ENCODE measurements at places on chromosomes 2 and 18. TPM values are rescaled to one million over a fixed set of nuclear protein-coding genes. Genes with fewer than 3 reads are reported as not detected.

DNA sequence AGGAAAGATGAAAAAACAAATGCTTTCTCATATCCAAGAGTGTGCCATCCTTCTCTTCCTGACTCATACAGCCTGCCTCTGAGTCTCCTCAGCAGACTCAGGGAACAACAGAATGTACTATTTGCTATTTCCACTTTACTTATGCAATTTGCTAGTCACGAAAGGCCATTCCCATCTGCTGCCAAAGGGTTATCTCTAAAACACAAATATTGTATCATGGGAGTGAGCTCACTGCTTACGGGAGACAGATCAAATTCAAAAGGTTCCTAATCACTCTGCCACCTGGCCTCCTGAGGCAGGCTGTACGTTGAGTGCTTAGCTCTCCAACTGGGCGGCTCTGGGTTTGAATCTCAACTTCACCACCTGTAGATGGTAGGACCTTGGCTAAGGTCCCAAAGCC, 92.0 kb downstream of the GAREM1 start:
- H3K27me3 ChIP-seq, result peaks cover 12% of the 10 kb centered on the region
- no peak for DNase-seq
- H3K4me3 ChIP-seq, result no peak overlapping the region
- H3K27ac ChIP-seq, result no peak overlapping the region

DNA sequence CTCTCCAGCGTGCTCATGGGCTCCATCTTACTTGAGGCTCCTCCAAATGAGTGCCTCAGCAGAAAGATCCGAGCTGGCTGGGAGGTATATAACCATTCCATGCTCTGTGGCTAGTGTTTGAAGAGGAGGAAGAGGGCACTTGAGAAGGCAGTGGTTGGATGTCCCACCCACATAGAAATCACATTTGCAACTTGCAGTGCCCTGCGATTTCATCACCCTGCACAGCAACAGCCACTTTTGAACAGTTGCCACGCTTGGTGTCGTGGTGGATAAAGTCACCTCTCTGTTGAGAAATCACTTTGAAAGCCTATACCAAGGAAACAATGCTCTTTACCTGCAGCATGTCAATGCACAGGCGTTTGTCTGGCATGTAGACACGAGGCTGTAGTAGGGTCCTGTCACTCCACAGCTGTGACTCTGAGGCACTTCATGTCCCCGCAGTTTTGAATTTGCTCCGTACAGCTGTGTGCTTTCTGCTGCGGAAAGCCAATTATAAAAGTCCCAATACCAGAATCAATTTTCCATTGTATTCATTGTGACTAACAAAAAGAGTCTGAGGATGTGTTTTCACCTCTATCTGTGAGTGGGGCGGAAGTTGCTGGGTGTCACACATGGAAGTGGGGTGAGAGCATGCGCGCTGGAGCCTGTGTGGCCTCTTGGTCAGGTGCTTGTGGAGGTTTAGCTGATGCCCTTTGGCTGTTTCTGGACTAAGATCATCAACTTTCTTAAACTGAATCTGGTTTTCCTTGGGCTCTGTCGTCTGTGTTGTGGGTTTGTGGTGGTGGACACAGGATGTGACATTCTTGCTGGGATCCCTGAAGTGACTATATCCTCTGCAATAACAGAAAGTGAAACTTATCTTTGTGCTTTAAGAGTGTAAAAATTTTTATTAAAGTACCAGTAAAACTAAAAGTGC, 2.8 kb downstream of the CNDP2 start:
- peak overlapping the region; percentile 100 for H3K27ac ChIP-seq
- H3K4me3 ChIP-seq, result peak overlapping the region; percentile 82
- peaks cover 39% of the 10 kb centered on the region for H3K36me3 ChIP-seq
- no peaks in the 10 kb centered on the region for H3K27me3 ChIP-seq
- peaks cover 45% of the 10 kb centered on the region for H3K4me1 ChIP-seq

- H3K4me3 ChIP-seq, result no peak overlapping the region
- H3K27me3 ChIP-seq, result no peaks in the 10 kb centered on the region
- H3K4me1 ChIP-seq, result peaks cover 25% of the 10 kb centered on the region
- no peak overlapping the region for H3K27ac ChIP-seq
- peaks cover 4% of the 10 kb centered on the region for H3K36me3 ChIP-seq
These were observed 51.5 kb upstream of the RNU4ATAC start for GRCh38 chr2:121478996-121479745.

DNA sequence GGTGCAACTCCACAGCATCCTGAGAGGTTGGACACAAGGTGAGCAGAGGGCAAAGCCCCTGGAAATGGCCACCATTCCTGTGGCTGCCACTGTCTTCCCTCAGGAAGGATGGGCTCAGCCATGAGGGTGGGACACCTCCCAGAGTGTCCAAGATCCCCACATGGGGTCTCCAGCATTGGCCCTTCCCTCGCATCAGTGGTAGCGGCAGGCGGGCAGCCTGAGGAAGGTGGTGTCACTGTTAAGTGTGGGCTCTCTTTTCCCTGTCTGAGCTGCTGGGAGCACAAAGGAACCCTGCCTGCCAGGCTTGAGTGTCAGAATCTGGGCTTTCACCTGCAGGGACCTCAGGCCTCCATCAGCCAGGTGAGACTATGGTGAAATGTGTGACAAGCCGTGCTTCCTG, 47.6 kb downstream of the SP110 start:
- H3K27me3 ChIP-seq, result no peaks in the 10 kb centered on the region
- peaks cover 61% of the 10 kb centered on the region for H3K36me3 ChIP-seq
- DNase-seq, result no peak
- peaks cover 10% of the 10 kb centered on the region for H3K4me1 ChIP-seq
- H3K27ac ChIP-seq, result no peak overlapping the region

DNA sequence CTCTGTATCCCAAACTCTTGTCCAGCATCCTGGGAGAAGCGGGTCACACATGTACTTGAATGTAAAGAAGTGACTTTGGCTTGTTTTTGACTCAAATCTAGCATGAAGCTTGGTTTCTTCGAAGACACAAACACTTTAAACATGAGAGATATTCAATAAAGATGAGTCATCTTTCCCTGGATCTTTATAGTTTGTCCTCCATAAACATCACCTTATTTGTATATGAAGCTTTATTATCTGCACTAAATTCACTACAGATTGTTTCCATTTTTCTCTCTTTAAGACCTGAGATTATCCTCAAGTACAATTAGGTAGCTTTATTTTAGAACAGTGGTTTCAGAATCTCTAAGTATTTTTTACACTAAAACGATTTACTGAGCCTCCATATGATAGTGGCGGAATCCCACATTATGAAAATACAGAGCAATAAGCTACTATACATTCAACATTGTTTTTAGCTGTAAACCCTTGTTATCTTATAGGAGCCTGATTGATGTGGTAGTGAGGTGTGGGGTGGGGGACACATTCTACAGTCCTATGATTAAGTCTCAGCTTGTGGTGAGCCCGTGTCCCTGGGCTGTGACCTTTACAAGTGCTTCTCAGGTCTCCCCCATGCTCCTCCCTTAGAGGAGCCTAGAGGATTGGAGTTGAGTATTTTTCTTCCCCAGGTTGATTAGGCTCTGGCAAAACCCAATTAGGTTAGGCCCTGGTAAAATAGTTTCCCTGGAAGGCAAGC, 79.6 kb upstream of the RAPGEF4 start:
- peaks cover 8% of the 10 kb centered on the region for H3K36me3 ChIP-seq
- peaks cover 2% of the 10 kb centered on the region for H3K27me3 ChIP-seq
- DNase-seq, result no peak
- no peak overlapping the region for H3K4me3 ChIP-seq
- peaks cover 4% of the 10 kb centered on the region for H3K4me1 ChIP-seq

RAB27B gene
- 0.53 TPM for total RNA-seq

RAD51AP2 gene
- not detected for total RNA-seq

LCT gene
- 0.16 TPM for total RNA-seq

DNA sequence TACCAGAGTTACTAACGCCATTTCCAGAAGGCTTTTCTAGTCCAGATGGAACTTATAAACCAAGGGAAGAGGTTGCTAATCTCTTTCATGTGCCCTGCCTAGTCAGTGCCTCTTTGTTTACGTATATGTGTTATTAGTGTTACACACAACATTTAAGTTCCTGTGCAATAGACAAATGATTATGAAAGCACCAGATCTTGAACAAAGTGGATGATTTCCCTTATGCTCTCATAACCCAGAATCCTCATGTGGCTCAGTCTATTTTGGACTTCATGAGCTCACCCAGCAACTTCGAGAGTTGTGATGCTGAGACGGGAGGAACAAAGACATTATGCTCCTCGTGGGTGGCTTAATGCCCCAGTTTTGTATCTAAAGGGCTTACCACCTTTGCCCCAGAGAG, 214.4 kb upstream of the SP5 start:
- H3K36me3 ChIP-seq, result no peaks in the 10 kb centered on the region
- H3K4me1 ChIP-seq, result no peaks in the 10 kb centered on the region
- H3K27ac ChIP-seq, result no peak overlapping the region
- H3K27me3 ChIP-seq, result peaks cover 11% of the 10 kb centered on the region
- DNase-seq, result no peak

DNA sequence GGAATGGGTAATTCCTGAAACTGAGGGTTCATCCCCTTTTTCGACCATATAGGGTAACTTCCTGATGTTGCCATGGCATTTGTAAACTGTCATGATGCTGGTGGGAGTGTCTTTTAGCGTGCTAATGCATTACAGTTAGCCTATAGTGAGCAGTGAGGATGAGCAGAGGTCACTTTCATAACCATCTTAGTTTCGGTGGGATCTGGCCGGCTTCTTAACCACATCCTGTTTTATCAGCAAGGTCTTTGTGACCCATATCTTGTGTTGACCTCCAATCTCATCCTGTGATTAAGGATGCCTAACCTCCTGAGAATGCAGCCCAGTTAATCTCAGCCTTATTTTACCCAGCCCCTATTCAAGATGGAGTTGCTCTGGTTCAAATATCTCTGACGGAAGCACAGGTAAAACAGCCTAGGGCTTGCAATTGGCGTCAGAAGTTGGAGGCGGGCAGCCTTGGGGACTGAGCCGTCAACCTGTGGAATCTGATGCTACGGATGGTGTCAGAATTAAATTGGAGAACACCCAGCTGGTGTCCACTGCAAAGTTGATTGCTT, 19.5 kb downstream of the RALBP1 start:
- peak; percentile 12 for DNase-seq
- no peak overlapping the region for H3K27ac ChIP-seq
- peaks cover 32% of the 10 kb centered on the region for H3K36me3 ChIP-seq
- H3K4me3 ChIP-seq, result no peak overlapping the region
- H3K4me1 ChIP-seq, result peaks cover 27% of the 10 kb centered on the region
- H3K27me3 ChIP-seq, result no peaks in the 10 kb centered on the region

DNA sequence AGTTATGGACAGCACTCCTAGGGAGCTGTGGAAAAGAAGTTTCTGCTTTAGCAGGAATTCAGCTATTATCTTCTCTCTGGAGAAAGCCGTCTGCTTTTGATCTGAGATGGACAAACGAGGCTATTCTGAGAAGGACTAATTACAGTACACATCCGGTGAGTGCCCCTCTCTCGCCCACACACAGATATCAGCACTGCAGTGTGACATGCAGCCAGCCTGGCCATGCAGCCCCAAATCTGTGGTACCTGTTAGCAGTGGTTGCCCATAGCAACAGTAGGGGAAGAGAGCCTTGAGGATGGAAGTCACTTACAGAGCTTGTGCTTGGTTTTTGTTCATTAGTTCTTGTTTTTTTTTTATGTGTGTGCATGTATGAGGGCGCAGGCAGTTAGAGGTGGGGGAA, 73.9 kb upstream of the TRIB2 start:
- no peaks in the 10 kb centered on the region for H3K27me3 ChIP-seq
- no peak for DNase-seq
- peaks cover 4% of the 10 kb centered on the region for H3K4me1 ChIP-seq

ATP6V1B1 gene
- not detected for total RNA-seq

GRCh38 chr2:111966241-111966640, 67.8 kb downstream of the MERTK start:
- no peak for DNase-seq
- H3K4me3 ChIP-seq, result no peak overlapping the region
- H3K36me3 ChIP-seq, result no peaks in the 10 kb centered on the region
- H3K4me1 ChIP-seq, result no peaks in the 10 kb centered on the region
- H3K27me3 ChIP-seq, result peaks cover 2% of the 10 kb centered on the region
- H3K27ac ChIP-seq, result no peak overlapping the region

DNA sequence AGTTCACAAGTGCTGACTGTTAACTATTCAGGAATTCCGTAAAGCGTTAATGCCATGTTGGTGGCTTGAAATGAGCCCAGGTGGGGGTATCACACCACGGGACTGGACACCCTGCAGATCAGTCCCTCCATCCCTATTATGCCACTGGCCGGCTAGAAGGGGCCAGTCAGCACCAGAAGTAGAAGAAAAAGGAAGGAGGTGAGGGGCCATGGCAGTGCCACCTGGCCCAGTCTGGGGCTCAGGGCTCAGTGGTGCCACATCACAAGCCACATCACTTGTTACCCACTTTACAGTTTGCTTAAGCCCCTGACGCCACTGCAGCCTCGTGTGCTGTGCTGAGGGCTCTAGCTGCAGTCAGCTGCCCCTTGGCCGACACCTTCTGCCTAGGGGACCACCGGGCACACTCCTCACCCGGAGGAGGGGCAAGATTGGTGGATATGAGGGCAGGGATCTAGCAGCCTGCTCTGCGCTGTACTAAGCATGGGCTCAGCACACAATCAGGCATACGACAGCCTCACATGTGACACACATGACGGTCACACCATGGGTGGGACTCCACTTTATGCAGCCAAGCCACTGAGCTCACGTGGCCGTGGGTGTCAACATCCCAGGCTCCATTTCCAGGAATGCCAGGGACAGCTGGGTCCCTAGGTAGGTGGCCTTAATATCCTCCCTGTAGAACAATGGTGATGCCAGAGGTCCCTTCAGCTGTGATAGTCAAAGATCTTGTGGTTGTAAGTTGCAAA, 3.6 kb downstream of the LIMS2 start:
- no peaks in the 10 kb centered on the region for H3K36me3 ChIP-seq
- peaks cover 7% of the 10 kb centered on the region for H3K4me1 ChIP-seq
- no peak overlapping the region for H3K27ac ChIP-seq
- no peak overlapping the region for H3K4me3 ChIP-seq
- no peak for DNase-seq
- peaks cover 35% of the 10 kb centered on the region for H3K27me3 ChIP-seq

TET3 gene
- total RNA-seq, result 15.0 TPM

GTF3C2 gene
- total RNA-seq, result 60.3 TPM

G6PC2 gene
- total RNA-seq, result not detected

DNA sequence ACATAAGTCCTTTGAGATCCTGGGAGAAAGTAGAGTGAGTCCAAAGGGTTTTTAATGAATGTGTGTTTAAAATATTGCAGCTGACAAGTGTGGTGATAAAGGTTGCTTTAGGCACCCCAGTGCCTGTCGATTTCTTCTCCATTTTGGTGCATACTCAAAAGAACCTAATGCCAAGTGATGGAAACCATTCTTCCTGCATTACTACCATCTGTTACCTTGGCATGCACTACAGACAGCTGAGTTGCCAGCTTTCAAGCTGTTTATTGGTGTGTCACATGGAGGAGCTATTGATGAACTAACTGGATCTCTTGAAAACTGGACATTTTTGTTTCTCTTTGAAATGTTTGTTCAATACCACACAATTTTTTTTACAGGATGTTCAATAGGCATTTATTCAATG, 350.0 kb downstream of the AKAIN1 start:
- H3K4me1 ChIP-seq, result no peaks in the 10 kb centered on the region
- no peak overlapping the region for H3K27ac ChIP-seq
- H3K36me3 ChIP-seq, result no peaks in the 10 kb centered on the region
- no peak overlapping the region for H3K4me3 ChIP-seq
- no peaks in the 10 kb centered on the region for H3K27me3 ChIP-seq
